Pancreas (tissue), 10 donors: ENCODE measurements at places on chromosomes 3 and 15. TPM values are rescaled to one million over a fixed set of nuclear protein-coding genes. Genes with fewer than 3 reads are reported as not detected.

DNA sequence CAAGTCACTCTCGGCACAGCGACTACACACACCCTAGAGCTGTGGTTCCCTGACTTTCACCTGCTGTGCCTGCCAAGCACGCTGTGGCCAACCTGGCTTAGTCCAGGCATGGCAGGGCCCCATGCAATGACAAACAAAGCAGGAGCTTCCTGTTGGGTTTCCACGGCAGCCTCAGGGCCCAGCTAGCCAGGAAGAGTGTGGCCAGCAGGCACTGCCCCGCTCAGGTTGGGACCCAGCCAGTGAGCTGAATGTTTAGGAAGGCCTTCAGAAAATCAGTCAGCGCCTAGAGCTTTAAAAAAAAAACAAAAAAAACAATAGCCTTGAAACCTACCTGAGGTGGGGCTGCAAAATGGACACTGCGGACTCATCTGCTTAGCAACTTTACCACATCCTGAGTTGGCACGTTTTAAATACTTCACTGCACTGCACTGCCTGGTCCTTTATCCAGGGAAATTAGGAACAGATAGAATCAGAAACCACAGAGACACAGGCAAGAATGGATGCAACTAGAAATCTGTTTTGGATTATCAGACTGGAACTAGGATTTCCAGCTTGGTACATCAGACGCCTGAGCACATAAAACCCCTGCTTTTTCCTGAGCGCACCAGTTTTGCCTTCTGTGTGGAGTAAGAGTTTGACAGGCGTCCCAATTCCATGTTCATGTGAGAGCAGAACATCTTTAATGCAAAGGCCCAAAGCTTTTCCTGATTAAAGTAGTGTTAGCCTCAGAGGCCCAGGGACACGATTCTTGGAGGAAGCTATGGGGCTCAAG is 36.2 kb upstream of the LDHAL6B start:
- no peaks in the 10 kb centered on the region for H3K36me3 ChIP-seq
- peak; percentile 79 for DNase-seq
- no peaks in the 10 kb centered on the region for H3K27me3 ChIP-seq
- no peak overlapping the region for H3K4me3 ChIP-seq
- peak overlapping the region; percentile 84 for H3K27ac ChIP-seq
- peaks cover 6% of the 10 kb centered on the region for H3K4me1 ChIP-seq

DNA sequence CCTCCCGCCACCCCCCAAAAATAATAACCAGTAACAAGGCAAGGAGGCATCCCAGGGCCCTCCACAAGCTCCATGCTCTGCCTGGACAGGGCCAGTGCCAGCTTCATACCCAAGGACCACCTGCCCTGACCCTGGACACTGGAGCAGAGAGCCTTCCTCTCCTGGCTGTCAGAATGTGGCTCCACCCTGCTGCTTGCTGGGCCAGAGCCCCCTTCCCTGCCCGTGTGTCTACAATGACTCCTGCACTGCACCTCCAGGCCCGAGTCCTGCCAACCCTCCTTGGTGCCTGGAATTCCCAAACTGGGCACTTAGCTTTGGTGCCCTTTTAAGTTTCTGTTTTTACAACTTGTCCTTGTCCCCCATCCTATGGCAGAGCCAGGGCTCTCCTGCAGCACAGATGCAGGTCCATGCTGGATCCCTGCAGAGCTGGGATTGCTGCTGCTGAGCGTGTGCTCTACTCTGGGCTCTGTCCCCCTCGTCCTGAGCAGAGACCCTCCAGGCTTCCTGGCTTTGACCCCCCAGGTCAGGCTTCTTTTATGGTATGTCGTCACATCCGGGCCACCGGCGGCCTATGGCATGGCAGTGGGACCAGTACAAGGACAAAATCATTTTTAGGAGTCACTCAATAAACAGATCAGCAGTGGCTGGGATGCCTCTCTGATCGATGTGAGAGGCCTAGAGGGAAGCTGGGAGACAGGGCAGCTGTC is 11.4 kb upstream of the SNRPA1 start:
- H3K4me3 ChIP-seq: no peak overlapping the region
- no peak for DNase-seq
- H3K4me1 ChIP-seq: no peaks in the 10 kb centered on the region

- no peak overlapping the region for H3K4me3 ChIP-seq
- H3K36me3 ChIP-seq: no peaks in the 10 kb centered on the region
- no peaks in the 10 kb centered on the region for H3K4me1 ChIP-seq
- H3K27ac ChIP-seq: no peak overlapping the region
- no peaks in the 10 kb centered on the region for H3K27me3 ChIP-seq
- DNase-seq: peak; percentile 51
Observed at GRCh38 chr15:74320352-74321247, 46.8 kb downstream of the CYP11A1 start.

- no peaks in the 10 kb centered on the region for H3K27me3 ChIP-seq
- no peaks in the 10 kb centered on the region for H3K4me1 ChIP-seq
- H3K36me3 ChIP-seq: no peaks in the 10 kb centered on the region
- DNase-seq: no peak
Observed at GRCh38 chr15:57947781-57948180, 117.7 kb downstream of the ALDH1A2 start.

The EFCAB12 gene
- 0.74 TPM for total RNA-seq

- no peaks in the 10 kb centered on the region for H3K36me3 ChIP-seq
- H3K4me3 ChIP-seq: no peak overlapping the region
- H3K4me1 ChIP-seq: no peaks in the 10 kb centered on the region
- H3K27me3 ChIP-seq: no peaks in the 10 kb centered on the region
- DNase-seq: no peak
Observed at GRCh38 chr3:44130249-44130648, 111.4 kb upstream of the TOPAZ1 start.

The CX3CR1 gene
- 2.7 TPM for total RNA-seq

- no peak overlapping the region for H3K27ac ChIP-seq
- H3K36me3 ChIP-seq: no peaks in the 10 kb centered on the region
- H3K27me3 ChIP-seq: no peaks in the 10 kb centered on the region
Observed at GRCh38 chr3:124347418-124347817, 355.5 kb upstream of the ROPN1 start.

GRCh38 chr15:64224511-64224910 is 61.7 kb upstream of the PPIB start:
- H3K4me1 ChIP-seq: peaks cover 12% of the 10 kb centered on the region
- no peak overlapping the region for H3K27ac ChIP-seq
- no peaks in the 10 kb centered on the region for H3K27me3 ChIP-seq
- DNase-seq: peak; percentile 30
- H3K4me3 ChIP-seq: no peak overlapping the region

GRCh38 chr3:81980596-81981494 is 219.4 kb upstream of the GBE1 start:
- no peaks in the 10 kb centered on the region for H3K4me1 ChIP-seq
- no peak for DNase-seq
- H3K4me3 ChIP-seq: no peak overlapping the region
- no peak overlapping the region for H3K27ac ChIP-seq

The ARPIN gene
- total RNA-seq: 34.9 TPM

- H3K36me3 ChIP-seq: no peaks in the 10 kb centered on the region
- H3K4me3 ChIP-seq: no peak overlapping the region
- H3K4me1 ChIP-seq: no peaks in the 10 kb centered on the region
- H3K27ac ChIP-seq: no peak overlapping the region
- DNase-seq: no peak
- H3K27me3 ChIP-seq: no peaks in the 10 kb centered on the region
Observed at GRCh38 chr3:126373146-126373613, 16.0 kb upstream of the KLF15 start.

The BNC1 gene
- total RNA-seq: 0.06 TPM

GRCh38 chr3:98563661-98564281 is 29.6 kb downstream of the CPOX start:
- H3K4me3 ChIP-seq: no peak overlapping the region
- no peak for DNase-seq
- H3K27ac ChIP-seq: no peak overlapping the region
- H3K36me3 ChIP-seq: no peaks in the 10 kb centered on the region
- no peaks in the 10 kb centered on the region for H3K27me3 ChIP-seq

DNA sequence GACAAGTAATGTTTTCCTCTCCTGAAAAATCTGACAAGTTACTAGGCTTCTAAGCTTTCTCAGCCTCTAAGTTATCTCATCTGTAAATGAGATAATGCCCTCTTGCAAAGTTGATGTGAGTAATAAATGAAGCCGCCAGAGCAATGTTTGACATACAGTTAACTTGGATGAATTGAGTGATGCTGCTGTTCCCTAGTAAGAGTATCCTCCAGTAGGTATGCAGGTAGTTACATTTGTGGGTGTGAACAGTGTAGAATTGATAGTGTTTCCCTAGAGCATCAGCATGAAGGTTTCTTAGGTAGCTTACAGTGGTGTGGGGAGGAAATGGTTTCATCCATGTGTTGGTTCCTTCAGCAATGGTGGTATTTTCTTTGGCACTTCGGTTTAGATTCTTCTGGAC is 3.4 kb downstream of the ATP2C1 start:
- no peaks in the 10 kb centered on the region for H3K36me3 ChIP-seq
- no peak for DNase-seq
- H3K4me1 ChIP-seq: peaks cover 5% of the 10 kb centered on the region
- H3K27me3 ChIP-seq: no peaks in the 10 kb centered on the region
- H3K27ac ChIP-seq: no peak overlapping the region
- H3K4me3 ChIP-seq: no peak overlapping the region

GRCh38 chr3:72488738-72489035 is 359.6 kb downstream of the SHQ1 start:
- no peaks in the 10 kb centered on the region for H3K4me1 ChIP-seq
- H3K27ac ChIP-seq: no peak overlapping the region
- DNase-seq: no peak
- no peaks in the 10 kb centered on the region for H3K36me3 ChIP-seq
- no peak overlapping the region for H3K4me3 ChIP-seq

GRCh38 chr3:37668431-37668817 is 193.3 kb upstream of the CTDSPL start:
- H3K27ac ChIP-seq: peak overlapping the region; percentile 69
- peaks cover 19% of the 10 kb centered on the region for H3K4me1 ChIP-seq
- no peak overlapping the region for H3K4me3 ChIP-seq
- no peaks in the 10 kb centered on the region for H3K27me3 ChIP-seq
- no peaks in the 10 kb centered on the region for H3K36me3 ChIP-seq

The ARHGEF3 gene
- total RNA-seq: 36.5 TPM

The STAC gene
- not detected for total RNA-seq

DNA sequence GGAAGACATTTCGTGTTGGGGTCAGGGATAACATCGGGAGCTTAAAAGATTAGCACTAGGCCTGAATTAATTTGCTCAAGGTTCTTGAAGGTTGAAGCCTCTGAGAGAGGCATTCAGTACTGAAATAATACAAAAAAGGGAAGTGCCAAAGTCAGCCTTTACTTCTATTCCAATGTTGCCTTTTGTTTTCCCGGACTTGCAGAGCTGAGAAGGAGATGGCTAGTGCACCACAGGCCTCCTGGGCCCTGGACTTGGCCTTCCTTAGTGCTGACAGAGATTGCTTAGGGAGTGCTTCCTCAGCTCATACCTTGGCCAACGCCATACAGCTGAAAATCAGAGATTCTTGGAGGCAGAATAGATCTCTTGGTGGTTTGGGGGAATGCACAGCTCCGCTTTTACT is 333.6 kb upstream of the TBL1XR1 start:
- no peaks in the 10 kb centered on the region for H3K4me1 ChIP-seq
- H3K27me3 ChIP-seq: no peaks in the 10 kb centered on the region
- H3K36me3 ChIP-seq: no peaks in the 10 kb centered on the region
- H3K4me3 ChIP-seq: no peak overlapping the region

The CPLX3 gene
- not detected for total RNA-seq

DNA sequence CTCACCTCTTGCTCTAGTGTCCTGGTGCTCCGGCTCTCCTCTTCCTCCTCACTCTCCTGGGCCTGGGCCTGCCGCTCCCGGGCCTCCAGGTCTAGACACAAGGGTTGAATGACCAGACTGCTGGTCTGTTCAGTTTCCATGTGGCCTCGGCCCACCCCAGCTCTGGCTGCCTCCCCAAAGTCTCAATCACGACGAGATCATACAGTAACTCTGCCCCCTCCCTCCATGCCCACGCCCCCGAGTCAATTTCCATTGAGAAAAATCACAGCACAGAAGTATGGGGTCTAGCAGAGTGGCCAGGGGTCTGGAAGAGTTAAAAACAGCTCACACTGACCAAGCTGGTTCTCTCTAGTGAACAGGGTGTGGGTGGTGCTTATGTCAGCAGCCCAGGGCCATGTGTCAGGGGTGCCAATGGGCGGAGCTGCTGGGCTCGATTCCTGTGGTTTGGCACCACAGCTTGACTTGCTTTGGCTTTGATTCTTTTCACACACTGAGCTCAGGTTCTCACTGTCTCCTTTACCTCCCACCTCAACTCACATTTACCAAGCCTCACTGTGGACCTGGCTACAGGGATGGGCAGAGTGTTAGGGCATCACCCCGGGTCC is 6.9 kb downstream of the C15orf62 start:
- no peak overlapping the region for H3K4me3 ChIP-seq
- H3K4me1 ChIP-seq: no peaks in the 10 kb centered on the region
- H3K36me3 ChIP-seq: no peaks in the 10 kb centered on the region
- no peak for DNase-seq

DNA sequence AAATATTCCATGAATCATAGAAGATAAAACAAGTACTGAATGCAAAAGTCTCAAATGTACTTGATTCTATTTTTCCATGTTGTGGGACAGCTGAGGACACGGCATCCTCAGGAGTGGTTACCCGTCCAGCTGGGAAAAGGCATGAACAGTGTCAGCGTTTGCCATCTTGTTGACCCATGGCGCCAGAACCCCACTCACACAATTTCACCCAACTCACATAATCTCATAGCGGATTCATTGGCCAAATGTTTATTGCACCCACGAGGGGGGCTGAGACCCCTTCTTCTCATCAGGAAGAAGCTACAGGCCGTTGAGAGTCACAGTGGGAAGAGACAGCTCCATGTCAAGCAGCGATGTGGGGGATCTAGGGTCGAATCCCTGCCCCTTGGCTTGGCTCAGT is 72.9 kb downstream of the OCA2 start:
- H3K27me3 ChIP-seq: no peaks in the 10 kb centered on the region
- DNase-seq: no peak
- no peak overlapping the region for H3K4me3 ChIP-seq
- no peaks in the 10 kb centered on the region for H3K36me3 ChIP-seq

DNA sequence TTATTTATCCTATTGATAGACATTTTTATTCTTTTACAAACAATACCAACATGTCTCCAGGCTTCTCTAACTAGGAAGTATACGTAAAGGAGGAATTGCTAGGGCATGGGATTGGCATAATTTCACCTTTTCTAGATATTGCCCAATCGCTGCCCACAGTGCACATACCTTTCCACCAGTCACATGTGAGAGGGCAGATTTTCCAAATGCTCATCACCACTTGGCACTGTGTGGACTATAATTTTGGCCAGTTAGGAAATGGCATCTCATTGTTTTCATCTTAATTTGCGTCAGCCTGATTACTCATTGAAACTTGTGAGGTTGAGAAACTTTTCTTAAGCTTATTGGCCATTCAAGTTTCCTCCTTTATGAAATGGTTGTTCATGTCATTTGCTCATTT is 57.4 kb upstream of the POLR2M start:
- H3K27ac ChIP-seq: no peak overlapping the region
- peaks cover 10% of the 10 kb centered on the region for H3K4me1 ChIP-seq
- no peak for DNase-seq
- no peak overlapping the region for H3K4me3 ChIP-seq

DNA sequence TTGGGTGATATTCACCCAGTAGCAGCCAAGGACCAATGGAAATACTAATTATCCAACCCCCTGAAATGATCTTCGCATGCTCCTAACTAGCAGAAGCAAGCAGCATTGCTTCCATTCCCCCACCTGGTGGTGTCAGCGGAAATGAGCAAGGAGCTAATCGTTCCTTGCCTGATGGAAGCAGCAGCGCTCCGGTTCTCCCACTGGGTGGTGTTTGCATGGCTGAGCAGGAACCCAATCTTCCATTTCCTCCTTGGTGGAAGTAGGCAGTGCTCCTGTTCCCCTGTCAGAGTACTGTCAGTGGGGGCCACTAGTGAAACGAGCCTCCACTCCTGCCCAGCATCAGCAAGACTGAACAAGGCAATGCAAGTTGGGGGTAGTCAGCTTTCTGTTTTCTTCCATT is 311.5 kb downstream of the CACNA2D3 start:
- H3K27ac ChIP-seq: no peak overlapping the region
- H3K36me3 ChIP-seq: no peaks in the 10 kb centered on the region
- DNase-seq: no peak
- no peaks in the 10 kb centered on the region for H3K4me1 ChIP-seq

The MESP2 gene
- total RNA-seq: not detected
